Coronary artery (tissue), 2 donors: ENCODE measurements at places on chromosomes 2 and 18.

DNA sequence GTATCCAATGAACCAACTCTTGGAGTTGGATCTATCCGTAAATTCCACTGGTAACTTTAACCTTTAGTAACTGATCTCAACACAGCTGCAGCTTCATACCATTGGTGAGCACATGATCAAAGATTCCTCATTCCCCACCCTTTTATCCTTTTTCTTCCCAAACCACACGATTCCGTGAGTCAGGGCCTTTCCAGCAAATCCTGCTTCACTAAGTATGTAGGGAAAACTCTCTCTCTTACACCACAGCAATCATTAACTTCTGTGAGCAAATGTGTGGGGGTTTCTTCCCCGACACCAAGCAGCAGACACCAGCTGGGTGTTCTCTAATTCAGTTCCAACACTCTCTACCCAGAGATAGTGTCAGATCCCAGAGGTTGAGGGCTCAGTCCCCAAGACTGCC is 23.5 kb downstream of the ELP2 start:
- DNase-seq: no peak

- DNase-seq: peak; percentile 62
Measured at GRCh38 chr2:241983571-241984270, 114.2 kb downstream of the RTP5 start.

- no peak for DNase-seq
Measured at GRCh38 chr2:140539242-140539875, 1591.5 kb downstream of the LRP1B start.

DNA sequence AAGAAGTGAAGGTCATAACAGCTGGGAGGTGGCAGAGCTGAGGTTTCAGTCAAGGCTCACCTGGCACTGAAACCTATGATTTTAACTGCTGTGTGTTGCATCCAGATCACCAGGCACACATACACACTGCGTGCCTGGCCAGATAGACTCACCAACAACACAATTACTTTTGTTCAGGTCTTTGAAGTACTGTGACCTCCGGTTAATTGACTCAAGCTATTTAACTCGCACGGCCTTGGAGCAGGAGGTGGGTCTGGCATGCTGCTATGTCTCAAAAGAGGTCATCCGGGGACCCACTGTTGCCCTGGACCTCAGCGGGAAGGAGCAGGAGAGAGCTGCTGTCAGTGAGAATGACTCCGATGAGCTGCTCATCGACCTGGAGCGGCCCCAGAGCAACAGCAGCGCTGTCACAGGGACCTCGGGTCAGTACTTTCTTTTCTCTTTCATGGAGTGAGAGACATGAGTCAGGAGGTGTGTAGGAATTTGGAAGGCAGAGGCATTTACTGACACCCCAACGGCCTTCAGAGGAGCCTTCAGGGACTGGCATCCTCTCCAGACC is 104.1 kb downstream of the ESCO1 start:
- no peak for DNase-seq

DNA sequence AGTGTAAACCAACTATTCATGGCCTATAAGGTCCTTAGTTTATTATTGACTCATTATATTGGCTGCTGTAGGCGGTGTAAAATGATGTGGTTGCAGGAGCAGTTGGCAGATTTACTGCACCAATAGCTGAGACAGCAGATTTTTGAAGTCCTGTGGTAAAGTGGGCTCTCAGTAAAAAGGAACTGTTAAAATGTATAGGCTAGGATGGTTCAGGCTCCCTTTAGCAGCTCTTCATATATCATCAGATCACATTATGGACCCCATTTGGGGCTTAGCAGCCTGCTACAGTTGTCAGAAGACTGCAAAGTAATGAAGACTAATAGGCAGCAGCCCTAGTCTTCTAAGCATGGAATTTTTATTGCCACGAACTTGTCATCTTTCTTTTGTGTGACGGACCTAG is 27.8 kb downstream of the MTX2 start:
- DNase-seq: no peak

DNA sequence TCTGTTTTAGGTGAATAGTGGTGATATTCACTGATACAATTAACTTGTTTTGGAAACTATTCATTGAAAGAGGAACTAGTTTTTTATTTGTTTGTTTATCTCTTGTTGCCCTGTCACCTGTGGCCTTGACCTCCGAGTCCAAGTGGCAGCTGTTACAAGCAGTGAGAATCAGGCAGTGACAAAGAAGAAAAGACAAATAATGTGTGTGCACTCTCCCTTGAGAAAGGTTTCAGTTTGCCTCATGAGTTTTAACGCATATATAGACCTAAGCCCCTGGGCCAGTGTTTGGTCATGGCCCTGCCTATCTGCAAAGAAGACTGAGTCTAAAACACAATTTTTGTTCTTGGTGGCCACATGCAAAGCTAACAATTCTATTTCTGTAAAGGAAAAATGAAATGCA is 15.3 kb downstream of the KYNU start:
- no peak for DNase-seq

- DNase-seq: no peak
Measured at GRCh38 chr2:131041402-131042147, 51.7 kb downstream of the FAM168B start.

DNA sequence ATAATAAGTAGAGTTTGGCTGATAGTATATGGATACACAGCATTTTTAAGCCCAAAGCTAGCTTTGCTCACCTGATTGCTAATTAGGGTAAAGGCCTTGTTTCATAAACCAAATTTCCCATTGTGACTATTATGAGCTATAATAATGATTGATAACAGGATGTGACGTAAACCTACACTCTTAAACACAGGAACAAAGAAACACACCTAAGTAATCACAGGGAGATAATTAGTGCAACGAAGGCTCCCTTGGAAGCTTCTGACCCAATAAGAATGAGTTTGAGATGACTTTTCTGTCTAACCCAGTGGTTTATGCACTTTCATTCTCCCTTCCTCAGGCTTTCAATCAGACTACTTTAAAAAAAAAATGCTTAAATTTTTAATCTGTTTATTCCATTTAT is 683.2 kb downstream of the SATB2 start:
- DNase-seq: no peak

DNA sequence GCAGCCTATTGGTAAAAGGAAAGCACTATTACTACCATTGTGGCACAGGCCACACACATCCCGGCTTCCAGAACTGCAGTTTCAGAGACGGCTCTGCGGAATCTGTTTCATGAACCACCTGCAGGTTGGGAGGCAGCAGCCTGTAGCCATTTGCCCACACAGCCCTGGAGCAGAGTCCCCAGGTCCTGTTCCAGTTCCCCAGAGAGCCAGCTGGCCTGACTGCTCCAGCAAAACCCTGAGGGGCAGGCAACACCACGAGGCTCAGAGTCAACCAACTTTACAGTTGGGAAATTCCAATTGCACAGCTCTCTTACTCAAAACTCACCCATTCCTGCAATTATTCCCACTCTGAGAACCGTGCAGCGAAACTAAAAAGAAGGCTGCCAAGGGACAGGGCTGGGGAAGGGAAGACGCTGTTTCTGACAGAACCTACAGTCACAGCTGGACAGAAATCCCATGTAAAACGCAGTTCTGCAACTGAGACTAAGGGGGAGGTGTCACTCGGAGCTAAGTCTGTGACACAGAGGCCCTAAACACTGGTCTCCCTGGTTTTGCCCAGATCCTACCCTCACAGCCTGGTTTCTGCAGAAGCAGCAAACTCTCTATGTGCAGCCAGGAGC is 219.4 kb downstream of the TMEM163 start:
- no peak for DNase-seq

- DNase-seq: peak; percentile 80
Measured at GRCh38 chr2:169828141-169828811, 1.0 kb downstream of the UBR3 start.

DNA sequence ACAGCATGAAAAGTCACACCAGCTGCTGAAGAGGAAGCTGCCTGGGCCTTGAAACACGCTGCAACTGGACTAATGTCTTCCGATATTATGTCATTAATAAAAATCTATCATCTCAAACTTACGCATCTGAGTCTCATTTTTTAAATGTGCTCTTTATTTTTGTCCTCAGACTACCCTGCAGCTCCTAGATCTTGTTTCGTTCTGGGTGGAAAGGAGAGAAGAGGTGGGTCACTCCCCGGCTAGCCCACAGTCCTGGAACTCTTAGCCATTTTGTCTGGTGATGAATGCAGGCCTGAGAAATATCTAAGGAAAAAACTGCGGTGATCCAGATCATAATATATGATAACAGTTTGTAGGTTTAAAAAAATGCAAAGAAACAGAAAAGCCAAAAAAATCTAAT is 73.3 kb downstream of the TXNL1 start:
- no peak for DNase-seq

DNA sequence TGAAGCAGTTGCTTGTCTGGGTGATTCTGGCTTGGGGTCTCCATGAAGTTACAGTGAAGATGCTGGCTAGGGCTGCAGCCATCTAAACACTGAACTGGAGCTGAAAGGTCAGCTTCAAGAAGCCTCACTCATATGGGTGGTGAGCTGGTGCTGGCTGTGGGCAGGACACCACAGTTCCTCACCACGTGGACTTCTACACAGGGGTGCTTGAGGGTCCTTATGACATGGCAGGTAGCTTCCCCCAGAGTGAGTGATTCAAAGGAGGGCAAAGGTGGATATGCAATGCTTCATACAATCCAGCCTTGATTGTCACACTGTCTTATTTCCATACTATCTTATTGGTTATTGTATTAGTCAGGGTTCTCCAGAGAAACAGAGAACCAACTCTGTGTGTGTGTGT is 6.0 kb downstream of the CD302 start:
- no peak for DNase-seq

GRCh38 chr2:240789501-240790369 is 30.3 kb downstream of the KIF1A start:
- no peak for DNase-seq

DNA sequence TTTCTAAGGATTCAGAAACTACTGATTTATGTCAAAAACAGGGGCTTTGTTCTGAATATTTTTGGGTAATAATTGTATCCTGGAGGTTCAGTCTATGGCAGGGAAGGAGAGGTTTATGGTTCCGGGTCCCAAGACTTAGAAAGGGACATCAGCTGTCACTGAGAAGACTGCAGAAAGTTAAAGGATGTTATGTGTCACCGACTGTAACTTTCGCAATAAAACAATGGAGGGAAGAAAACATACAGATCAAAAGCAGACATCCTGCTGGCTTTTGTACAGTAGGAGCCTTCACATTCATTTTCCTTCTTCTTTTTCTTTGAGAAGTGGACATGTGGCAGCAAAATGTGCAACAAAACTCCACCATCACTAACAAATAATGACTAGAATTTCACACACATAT is 900.7 kb upstream of the SOX11 start:
- DNase-seq: no peak

DNA sequence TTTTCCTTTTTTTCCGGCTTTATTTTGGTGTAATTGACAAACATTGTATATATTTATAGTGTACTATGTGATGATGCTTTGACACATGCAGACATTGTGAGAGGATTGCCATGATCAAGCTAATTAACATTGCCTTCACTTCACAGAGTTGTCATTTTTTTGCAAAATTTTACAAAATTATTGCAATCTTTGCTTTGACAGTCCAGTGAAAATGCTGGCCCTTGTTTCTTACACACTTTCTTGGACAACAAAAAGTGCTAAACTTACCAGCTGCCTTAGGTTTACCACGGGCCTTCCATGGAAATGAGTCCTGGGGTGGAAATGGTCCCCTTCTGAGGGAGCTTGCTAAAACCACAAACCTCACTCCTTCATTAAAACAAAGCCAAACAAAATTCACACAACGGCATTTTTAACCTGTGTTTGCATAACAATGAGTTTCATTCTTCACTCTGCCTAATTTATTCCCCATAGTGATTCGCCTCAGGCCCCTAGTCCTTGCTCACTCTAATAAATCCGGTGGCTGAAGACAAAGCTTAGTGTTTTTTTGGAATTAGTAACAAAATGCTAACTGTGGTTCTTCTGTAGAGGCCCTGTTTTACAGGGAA is 32.2 kb downstream of the LINC00305 start:
- no peak for DNase-seq

DNA sequence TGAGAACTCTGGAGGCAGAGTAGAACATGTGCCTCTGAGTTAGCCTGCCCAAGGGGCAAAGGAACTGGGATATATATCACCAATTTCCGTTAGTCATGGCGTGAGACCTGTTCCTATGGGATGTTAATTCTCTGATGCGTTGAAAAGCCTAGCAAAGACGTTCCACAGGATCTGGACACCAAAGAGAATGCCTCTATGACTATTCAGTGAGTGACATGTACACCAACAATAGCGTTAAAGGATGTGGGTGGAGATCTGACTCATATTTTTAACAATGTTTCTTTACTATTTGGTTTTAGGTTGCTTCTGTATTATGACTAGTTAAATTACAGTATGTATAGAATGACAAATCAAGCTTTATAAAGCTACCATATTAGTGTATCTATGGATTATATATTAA is 320.9 kb upstream of the MC4R start:
- no peak for DNase-seq

DNA sequence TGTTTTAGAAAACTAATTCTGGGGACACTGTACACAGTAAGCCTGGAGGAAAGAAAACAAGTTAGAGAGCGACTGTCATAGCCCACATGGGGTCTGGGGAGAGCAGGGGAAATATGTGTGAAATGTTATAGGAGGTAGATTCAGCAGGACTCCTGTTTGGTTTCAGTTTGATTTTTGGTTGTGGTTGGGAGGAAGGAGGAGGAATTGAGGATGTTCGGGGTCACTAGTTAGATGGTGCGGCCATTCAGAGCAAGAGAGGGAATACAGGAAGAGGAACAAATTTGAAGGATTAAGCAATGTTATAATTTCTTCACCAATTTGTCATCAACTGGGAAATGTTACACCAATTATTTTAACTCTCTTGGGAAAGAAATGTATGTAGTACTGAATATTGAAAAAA is 25.1 kb downstream of the TTC39C start:
- no peak for DNase-seq

DNA sequence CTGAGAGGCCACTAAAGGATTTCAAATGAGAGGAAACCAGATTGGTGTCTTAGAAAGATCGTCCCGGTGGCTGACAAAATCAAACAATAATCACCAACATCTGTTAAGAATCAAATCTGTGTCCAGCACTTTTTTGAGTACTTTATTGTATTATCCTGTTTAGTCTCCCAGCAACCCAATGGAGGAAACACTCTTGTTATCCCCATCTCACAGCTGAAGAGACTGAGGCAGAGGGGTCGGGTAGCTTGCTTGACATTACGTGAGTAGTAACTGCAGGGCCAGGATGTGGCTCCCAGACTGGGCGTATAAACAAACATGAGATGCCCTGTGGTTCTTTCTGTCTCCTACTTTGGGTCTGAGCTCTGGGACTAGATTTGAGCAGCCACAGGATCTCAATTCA is 76.0 kb downstream of the KLHL29 start:
- DNase-seq: peak; percentile 22

DNA sequence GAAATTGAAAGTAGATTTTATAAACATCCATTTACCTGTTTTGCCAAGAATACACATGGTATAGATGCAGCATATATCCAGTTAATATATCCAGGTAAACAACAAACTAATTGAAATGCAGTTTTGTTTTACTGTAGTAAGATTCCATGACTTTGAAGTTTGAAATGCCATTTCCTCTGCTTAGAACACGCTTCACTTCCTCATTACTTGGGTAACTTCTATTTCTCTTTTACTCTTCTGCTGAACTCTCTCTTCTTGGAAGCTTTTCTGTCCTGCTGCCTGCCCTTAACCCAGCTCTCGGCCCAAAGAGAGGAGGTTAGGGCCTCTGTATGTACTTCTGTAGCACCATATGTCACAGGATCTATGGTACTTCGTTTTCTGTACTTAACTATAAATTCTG is 14.1 kb upstream of the IL1RL2 start:
- no peak for DNase-seq

- no peak for DNase-seq
Measured at GRCh38 chr18:49044898-49045297, 94.1 kb upstream of the SMAD7 start.

GRCh38 chr2:84708442-84708841 is 172.4 kb downstream of the TRABD2A start:
- no peak for DNase-seq

- DNase-seq: no peak
Measured at GRCh38 chr18:2304378-2305175, 266.7 kb downstream of the METTL4 start.
